Frontal cortex (tissue), 4 donors: ENCODE measurements at places on chromosomes 12 and 14.

DNA sequence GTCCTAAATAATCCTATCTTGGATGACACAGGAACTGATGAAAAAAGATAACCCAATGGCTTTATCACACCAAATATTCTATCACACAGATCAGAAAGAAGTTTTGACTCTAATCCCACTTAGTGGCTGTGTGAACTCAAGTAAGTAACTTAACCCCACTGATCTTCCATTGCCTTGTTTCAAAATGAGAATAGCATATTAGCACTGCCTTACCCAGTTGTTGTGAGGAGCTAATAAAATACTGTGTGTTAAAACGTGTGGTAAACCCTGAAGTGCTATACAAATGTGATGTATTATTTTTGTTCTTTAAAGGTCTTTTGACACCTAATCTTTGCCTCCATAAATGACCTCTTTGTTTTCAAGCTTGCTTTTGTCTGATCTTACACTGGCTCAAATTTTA is 60.9 kb upstream of the ARID2 start:
- DNase-seq: no peak

DNA sequence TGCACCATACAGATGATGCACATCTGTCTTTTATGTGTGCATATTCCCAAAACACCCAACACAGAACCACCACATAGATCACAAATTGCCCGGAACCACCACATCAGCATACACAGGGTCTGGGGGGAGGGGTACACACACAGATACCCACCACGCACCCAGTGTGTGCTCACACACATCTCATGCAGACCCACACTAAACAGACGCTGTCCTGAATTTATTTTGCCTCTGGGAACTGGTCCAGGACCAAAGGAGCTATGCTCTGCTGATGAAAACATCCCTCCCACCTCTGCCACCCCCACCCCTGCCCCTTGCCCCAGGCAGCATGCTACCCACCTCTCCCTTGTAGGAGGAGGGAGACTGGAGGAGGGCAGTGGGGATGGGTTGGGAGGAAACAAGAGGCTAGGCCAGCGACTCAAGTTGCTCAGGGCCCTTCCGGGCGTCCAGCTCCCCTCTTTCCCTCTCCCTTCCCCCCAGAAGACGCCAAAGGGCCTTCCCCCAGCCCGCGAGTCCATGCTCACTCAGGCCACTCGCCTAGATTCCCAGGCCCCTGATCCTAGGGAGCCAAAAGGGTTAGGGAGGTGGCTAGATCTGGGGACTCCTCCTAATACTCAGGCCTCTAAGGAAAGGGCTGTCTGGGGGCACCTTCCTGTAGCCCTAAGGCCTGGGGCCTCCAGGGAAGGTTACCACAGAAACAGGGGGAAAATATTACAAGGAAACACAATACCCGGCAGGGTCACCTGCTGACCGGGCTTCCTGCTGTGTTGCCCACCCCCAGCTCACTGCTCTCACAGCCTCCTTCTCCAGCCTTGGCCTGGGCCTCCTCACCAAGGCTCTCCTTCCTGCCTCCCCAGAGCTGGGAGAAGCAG is 3.1 kb downstream of the HDAC7 start:
- no peak for DNase-seq

DNA sequence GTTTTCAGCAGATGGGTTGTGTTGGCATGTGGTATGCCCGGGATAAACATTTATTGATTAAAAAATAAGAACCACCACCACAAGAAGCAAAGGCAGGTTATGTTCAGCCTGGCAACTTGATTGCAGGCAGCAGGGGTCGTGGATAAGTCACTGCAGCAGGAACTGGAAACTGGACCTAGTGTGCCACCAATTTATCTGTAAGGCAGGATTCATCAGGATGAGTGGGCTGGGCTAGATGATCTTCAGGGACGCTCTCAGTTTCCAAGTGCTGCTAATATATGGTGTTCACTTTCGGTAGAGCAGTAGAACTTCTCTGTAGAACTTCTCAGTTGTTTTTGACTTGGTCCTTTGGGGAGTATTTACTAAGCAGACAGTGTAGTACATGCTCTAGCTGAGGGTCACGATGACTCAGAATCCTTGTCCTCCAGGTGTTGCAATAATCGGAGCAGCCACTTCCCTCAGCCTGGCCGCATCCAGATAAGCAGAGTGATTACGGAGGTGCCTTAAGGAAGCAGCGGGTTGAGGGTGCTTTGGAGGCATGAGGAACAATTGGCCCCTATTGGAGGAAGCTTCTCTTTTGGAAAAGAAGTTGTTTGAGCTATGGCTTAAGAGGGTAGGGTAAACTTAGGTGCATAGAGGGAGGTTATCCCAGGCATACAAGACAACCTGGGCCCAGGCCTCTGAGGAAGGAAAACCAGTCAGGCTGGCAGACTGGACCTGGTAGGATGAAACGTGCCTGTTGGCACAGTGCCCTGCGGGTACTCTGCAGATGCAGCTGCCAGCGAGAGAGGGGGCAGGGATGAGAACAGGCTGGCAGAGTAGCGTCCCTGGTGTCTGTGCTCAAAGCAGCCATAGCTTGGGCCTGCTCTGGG is 104.0 kb downstream of the GPR135 start:
- DNase-seq: no peak

GRCh38 chr14:27727251-27727770 is 1039.3 kb upstream of the FOXG1 start:
- DNase-seq: no peak

GRCh38 chr12:24424889-24425600 is 475.6 kb upstream of the SOX5 start:
- DNase-seq: no peak

GRCh38 chr12:57012600-57013465 is 3.5 kb downstream of the TAC3 start:
- no peak for DNase-seq

GRCh38 chr12:123726244-123726643 is 14.1 kb downstream of the ATP6V0A2 start:
- no peak for DNase-seq

DNA sequence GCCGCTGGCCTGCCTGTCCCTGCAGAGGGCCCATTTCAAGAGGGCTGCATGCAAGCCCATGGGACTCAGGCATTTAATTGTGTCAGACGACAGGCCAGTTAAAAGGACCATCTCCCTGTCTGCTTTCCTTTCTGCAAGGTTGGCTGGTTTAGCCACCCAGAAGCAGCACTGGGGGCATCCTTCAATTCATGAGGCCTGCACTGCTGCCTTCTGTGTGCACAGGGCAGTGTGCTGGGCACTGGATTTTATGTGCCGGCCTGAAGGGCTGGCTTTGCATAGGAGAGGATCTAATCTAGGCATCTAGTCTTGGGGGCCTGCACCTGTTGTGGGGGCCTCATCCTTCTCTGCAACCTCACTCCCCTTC is 114.1 kb upstream of the FKBP4 start:
- DNase-seq: no peak

GRCh38 chr12:7060353-7060954 is at the start of gene C1S:
TSS of gene C1S (plus strand) at chr12:7060718. CDS start at chr12:7061913, 1,195 bp downstream.
- peak; percentile 24 for DNase-seq

DNA sequence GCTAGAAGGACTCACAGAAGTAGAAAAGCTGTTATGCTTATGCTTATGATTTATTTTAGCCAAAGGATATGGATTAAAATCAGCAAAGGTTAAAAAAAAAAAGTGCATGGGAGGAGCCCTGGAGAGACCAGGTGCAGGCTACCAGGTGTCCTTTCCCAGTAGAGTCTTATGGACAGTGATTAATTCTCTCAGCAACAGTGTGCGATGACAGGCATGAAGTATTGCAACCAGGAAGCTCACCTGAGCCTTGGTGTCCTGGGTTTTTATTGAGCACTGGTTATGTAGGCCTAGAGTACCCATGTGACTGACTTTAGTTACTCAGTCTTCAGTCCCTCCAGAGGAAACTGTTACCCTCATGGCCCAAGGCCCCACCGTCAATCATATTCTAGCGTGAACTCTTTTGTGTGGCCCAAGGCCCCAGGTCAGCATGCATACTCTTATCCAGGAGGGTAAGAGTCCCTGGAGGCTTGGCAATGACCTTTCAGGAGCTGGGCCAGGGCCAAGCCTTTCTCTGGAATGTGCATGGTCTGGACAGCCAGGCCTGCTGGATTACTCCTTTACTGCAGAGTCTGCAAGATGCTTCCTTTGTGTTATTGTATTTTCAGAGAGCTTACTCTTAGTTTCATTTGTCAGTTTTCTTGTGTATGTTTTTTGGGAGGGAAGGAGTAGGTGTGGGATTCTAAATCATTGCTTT is 69.6 kb upstream of the RD3L start:
- no peak for DNase-seq

GRCh38 chr12:946631-947030 is 2.9 kb downstream of the RAD52 start:
- DNase-seq: no peak

- no peak for DNase-seq
Measured at GRCh38 chr14:41642789-41643188, 36.1 kb downstream of the LRFN5 start.

- DNase-seq: no peak
Measured at GRCh38 chr12:79322905-79323304, 367.9 kb downstream of the PAWR start.

- DNase-seq: no peak
Measured at GRCh38 chr12:131074221-131075083, 120.7 kb downstream of the ADGRD1 start.

DNA sequence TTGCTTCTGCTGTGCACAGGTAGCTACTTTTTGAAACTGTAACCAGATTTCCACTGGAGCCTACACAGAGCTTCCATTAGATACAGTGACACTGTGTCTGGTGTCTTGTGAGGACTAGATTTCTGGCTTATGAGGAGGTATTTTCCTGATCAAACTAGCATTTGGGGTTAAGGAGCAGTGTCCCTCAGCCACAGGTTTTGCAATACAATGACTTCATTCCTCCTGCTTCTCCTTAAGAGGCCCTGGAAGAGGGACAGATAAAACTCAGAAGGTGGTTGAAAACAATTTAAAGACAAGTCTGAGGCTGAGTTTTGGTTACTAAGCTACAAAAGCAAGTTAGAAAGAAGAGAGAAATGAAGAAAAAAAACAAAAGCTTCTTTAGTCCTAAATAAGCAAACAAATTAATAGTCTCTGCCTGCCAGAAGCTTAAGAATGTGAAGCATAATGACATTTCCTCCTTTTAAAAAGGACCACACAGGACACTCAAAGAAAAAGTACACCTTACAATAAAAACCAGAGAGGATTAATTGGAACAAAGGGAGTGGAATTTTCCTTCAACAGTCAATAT is 53.0 kb downstream of the PKP2 start:
- DNase-seq: no peak

DNA sequence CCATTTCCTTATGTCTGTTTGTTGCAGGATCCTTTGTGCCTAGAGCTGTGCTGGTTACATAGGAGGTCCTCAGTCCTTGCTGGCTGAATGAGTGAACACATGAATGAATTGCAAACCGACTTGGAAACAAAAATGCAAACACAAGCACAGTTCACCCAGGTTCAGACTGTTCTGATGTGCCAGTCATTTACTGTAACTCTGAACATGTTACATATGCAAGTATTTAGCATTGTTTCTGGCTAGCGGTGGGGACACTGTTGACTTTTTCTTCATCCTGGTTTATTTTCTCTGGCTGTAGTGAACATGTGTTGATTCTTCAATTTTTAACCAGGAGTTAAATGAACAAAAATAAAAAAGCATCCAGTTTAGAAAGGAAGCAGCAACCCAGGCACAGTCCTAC is 33.4 kb downstream of the TSPAN9 start:
- no peak for DNase-seq
